ENCODE measurements at places on chromosomes 5 and 9. TPM values are rescaled to one million over a fixed set of nuclear protein-coding genes. Genes with fewer than 3 reads are reported as not detected.

- DNase-seq: no peak
These were observed 69.5 kb upstream of the RAD23B start for GRCh38 chr9:107213561-107214028.

DNA sequence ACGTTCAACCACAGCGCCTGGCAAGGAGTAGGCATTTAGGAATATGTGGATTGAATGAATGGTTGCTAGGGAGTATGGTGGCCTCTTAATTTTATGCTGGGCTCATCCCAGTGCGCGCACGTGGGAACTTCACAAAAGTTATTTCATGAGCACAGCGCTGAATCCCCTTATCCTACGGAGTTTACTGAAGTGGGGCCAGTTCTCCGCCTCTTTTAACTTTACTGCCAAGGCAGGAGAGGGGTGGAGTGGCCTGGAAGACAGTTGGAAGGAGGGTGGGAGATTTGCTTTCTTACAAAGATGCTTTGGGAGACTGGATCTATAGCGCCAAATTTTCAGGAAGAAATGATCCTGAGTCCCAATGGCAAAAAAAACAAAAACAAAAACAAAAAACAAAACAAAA lies 326.5 kb downstream of the SH3GL2 start:
- peak; percentile 64 for DNase-seq

GRCh38 chr5:9198394-9198793 lies 347.5 kb downstream of the SEMA5A start:
- DNase-seq: peak; percentile 34

DNA sequence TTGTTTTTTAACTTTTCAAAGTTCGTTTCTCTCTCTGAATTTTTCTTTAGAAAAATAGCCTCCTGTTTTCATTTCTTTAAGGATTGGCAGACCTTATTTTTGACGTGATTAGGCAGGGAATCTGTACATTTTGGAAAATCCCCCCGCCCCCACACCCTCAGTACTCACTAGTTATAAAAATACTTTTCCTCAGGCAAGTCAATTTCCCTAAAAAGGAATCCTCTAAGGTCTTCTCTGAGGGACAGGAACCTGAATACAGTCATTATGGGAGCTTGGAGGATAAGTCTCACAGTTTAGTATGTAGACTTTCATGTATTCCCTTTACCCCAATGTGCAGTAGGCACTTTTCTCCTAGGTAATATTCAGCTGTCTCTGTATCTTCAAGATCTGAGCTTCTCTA lies 3.9 kb upstream of the FER start:
- no peak for DNase-seq

GRCh38 chr5:22663134-22663533 lies 190.0 kb downstream of the CDH12 start:
- no peak for DNase-seq

DNA sequence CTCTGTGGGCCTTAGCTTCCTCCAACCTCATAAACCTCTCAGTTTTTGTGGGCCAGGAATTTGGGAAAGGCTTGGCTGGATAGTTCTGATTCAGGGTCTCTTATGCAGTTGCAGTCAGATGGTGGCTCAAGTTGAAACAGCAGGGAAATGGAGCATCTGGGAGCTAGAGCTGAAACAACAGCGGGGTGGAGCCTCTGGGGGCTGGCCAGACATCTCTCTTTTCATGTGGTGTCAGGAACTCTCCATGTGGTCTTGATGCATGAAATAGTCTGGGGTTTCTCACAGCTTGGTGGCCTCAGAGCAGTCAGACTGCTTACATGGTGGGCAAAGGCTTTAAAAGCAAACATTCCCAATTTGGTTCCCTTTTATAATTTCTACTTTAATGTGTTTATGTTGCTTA lies 13.5 kb downstream of the ZNF346 start:
- peak; percentile 16 for DNase-seq

DNA sequence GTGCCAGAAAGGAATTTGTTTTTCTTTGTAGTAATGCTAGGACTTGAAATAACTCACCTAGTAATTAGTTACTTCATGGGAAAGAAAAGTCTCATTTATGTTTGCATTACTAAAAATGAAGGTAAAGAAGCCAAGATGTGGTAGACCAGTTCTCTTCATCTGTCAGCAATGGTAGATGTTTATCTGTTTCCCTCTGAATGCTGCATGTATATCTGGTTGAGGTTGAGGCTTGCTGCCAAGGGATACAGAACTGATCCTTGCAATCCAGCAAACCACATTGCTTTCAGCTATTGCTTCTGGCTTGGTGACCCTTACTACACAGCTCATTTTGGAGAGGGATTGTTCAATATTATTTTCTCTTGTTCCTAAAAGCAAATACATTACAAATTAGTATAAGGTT lies 73.6 kb downstream of the ZNF474 start:
- no peak for DNase-seq

DNA sequence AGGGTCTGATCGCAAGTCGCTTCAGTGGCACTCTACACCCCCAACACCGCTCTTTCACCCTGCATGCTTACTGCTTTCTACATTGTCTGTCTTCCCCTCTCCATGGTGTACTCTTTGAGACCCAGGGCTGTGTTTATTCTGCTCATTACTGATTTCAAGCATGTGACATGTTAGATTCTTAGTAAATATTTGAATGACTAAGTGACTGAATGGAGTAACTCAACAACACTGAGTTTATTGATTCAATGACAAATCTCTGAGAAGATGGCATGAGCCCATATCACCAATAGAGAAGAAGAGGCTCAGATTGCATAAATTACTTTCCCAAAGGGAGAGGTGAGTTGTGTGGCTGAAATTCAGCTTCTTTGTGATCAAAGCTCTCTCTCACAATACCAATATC lies 89.7 kb upstream of the OSMR start:
- DNase-seq: no peak

GRCh38 chr5:14848385-14848784 lies 23.2 kb downstream of the ANKH start:
- no peak for DNase-seq

GRCh38 chr5:112036206-112036605 lies 279.2 kb upstream of the NREP start:
- DNase-seq: no peak

GRCh38 chr5:138351056-138351455 lies 1.4 kb upstream of the KDM3B start:
- no peak for DNase-seq

GRCh38 chr9:128565578-128565977 lies 13.2 kb downstream of the SPTAN1 start:
- DNase-seq: no peak

DNA sequence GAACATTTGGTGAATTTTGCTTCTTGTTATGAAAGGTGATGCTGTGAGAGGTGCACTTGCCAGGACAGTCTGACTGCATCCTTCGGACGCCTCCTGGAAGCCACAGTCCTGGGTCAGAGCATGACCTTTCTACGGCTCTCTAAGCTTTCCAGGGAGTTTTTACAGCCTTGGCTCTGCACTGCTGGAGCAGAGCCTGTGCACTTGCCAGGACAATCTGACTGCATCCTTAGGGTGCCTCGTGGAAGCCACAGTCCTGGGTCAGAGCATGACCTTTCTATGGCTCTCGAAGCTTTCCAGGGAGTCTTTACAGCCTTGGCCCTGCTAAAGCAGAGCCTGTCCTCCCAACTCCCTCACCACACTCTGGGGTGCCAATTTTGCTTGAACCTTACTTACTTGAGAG lies 49.6 kb downstream of the CCDC180 start:
- no peak for DNase-seq

GRCh38 chr9:5553211-5553610 lies 42.9 kb downstream of the PDCD1LG2 start:
- DNase-seq: no peak

DNA sequence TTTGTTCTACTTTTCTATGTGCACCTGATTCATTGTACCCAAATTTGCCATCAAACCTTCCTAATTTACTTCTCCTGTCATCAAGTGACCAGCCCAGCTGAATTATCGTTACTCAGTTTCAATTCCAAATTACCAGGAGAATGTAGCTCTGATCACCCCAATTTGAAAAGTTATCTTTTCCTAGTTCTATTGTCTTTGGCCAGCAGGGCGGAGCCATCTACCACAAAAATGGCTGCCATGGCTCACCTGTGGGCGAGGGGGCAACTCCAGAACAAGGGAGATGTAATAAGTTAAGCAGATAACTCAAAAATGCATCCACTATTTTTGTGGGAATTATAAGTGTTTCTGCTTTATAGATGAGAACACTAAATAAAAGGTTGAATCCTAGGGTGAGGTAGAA lies 133.8 kb upstream of the MOCS2 start:
- no peak for DNase-seq

DNA sequence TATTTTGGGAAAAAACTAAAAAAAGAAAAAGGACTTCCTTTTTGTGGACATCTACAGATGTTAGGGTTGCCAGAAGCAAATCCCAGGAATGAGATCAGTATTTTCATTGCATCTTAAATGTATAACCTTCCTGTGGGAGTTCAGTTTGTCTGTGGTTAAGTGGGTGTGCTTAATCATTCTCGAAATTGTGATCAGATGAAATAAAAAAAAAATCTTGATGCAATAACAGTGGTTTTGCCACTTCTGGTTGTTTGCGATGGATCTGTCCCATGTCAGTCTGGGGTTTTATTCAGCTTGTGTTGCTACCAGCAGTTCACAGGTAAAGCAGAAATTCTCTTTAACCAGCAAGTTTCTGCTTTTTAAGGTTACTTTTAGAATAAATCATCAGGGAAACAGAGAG lies 179.0 kb downstream of the MAN2A1 start:
- DNase-seq: no peak

DNA sequence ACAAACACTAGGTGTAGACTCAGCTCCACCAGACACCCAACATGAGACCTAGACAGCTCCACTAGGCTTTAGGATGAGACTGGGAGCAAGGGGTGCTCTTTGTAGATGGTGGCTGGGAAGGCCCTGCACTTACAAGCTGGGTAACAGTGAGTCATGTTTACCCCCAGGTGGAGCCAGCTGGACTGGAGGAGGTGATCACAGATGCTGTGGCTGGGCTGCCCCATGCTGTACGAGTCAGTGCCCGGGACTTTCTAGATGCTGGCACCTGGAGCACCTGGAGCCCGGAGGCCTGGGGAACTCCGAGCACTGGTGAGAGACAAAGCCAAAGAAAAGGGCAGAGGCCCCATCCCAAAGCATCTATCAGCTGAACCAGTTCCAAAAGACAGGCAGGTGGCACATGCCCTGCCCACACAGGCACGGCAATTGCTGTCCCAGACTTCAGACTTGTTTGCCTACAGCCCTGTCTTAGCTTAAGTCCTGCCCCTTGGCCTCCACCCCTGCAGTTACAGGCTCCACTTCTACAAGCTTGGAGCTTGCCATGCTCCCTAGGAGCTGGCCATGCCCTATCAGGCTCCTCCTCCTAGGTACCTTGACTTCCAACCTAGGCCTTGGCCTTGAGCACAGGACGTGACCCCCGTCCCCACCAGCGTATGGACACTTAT lies 2.7 kb downstream of the CCL27 start:
- DNase-seq: no peak

- peak; percentile 39 for DNase-seq
These were observed 782 bp downstream of the BICD2 start for GRCh38 chr9:92763721-92764380.

GRCh38 chr5:36371366-36371765 lies 69.7 kb upstream of the RANBP3L start:
- no peak for DNase-seq

GRCh38 chr5:89827359-89827758 lies 582.2 kb downstream of the CETN3 start:
- DNase-seq: peak; percentile 54

- DNase-seq: no peak
These were observed 9.7 kb upstream of the ERBIN start for GRCh38 chr5:65916636-65917035.

DNA sequence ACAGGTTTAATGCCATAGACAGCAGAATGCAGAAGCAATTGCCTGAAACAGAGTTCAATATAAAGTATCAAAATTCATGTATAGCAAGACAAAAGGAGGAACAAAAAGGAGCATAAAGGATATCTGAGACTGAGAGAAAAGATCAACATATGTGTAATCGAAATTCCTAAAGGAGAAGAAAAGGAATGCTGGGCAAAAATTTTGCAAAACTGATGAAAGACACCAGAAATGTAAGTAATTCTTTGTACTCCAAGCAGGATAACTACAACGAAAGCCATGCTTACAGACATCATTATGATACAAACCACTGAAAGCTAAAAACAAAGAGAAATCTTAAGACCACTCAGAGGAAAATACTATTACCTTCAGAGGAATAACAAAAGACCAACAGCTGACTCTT lies 72.8 kb upstream of the MTAP start:
- DNase-seq: no peak

DNA sequence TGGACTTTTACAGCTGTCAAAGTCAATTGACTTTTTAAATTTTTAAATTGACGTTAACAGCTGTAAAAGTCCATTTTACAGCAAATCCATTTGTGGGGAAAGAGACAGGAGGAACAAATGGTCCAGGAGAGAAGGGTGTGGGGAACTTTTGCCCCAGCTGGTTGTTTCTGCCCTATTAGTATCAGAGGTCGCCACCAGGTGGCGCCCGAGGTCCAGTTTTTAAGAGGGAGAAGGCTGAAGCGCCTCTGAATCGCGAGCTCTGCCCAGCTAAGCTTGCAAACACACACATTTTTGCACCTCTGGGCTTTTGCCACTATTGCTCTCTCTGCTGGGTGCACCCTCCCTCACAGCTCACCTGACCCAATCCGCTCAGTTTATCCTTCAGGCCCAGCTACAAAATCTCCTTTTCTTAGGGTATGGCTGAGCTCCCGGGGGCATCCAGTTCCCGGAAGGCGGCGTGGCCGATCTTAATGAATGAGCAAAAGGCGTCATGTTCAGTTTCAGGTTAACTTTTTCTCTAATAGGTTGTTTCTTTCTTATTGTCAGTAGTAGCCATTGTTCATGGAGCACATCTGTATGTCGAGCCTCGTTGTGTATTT lies 6.3 kb upstream of the TTLL11 start:
- peak; percentile 82 for DNase-seq

- no peak for DNase-seq
These were observed 94.1 kb downstream of the RASEF start for GRCh38 chr9:82968816-82969215.

DNA sequence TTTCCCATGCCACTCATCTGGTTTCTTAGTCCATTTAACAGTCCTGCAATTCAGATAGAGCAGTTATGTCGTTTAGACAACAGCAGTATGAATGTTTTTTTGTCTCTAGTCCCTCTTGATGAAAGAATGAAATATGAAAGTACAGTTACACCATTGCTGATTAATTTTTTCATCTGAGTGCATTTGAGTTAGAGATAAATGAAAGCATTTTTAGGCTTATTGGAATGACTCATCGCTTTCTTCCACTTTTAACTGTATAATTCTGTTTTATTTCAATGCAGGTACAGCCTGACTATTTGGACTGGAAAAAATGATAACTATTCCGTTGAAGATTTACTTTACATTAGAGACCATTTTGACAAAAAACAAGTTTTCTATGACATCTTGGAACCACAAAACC lies 28.7 kb downstream of the ANKRD34B start:
- no peak for DNase-seq

GRCh38 chr5:32522429-32523143 lies 62.8 kb upstream of the SUB1 start:
- DNase-seq: no peak

GRCh38 chr5:102153003-102153759 lies 142.9 kb downstream of the SLCO4C1 start:
- DNase-seq: peak; percentile 51

The FAM169A gene
- 2.3 TPM for total RNA-seq

The AP3B1 gene
- total RNA-seq: 39.0 TPM

The C7 gene
- total RNA-seq: 763 TPM

The FBP2 gene
- total RNA-seq: not detected

The TNPO1 gene
- total RNA-seq: 75.8 TPM

The SLC27A4 gene
- 6.8 TPM for total RNA-seq

The EIF4E1B gene
- total RNA-seq: not detected

The ASPN gene
- 18.9 TPM for total RNA-seq

The HTR4 gene
- 0.18 TPM for total RNA-seq

All from lung (tissue), 17 donors.